ENCODE measurements at places on chromosomes 3 and 15.

DNA sequence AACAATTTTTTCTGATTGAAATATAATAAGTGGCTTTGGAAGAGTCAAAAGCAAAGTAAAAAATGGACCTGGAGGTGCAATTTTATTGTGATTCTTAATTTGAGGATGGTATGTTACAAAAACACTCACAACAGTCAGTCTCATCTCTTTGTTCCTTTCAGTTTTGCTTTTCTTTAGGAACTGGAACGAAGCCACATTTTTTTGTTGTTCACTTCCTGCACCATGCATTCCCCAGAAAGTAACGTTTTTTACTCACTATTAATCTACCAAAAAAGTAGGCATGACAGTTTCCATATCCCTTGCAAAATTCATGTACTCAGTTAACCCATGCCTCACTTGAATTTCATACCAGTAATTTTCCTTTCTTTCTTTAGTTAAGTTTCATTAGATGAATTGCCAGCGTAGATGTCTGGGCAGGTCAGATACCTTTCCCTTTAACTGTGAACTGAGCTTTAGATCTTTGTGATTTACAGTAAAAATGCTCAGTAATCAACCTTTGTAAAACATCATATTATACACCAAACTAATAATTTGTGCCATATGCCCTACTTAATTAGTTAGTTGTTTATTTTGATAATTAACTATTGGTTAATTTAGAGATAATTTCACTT, 384.3 kb downstream of the ROBO1 start:
- no peak for DNase-seq

GRCh38 chr3:3998140-3998922, 199.1 kb downstream of the LRRN1 start:
- peak; percentile 88 for DNase-seq

GRCh38 chr3:167863811-167864551, 128.5 kb downstream of the SERPINI1 start:
- DNase-seq, result peak; percentile 13

DNA sequence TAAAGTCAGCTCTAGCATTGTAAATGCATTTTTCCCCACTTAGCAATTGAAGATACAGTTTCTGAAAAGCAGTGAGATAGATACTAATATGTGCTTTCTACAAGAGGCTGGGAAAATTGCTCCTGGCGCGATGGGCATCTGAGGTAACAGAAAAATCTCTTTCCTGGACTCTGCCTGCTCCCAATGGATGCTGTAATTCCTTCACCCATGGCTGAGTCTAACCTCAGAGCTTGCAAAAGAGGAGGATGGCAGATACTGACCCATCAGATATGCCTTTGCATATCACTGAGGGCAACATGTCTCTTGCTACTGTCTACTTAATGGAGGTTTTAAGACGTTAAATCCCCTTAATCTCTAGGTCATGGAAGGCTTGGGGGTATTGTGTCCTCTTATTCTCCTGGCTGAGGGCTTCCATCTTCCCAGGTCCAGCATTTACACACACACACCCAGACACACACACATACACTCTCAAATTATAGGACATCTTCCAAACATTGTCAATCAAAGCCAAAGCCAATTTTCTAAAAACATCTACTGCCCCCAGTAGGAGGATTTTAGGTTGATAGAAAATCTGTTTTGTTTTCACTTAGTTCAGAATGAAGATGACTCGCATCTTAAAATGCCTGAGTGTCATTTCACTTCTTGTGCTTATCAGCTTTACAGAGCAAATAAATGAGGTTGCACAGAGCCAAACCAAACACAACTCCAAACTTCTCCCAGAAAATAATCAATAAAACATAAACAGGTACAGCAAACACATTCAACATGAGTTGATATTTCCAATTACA, 2.4 kb downstream of the TRPM1 start:
- peak; percentile 21 for DNase-seq

- no peak for DNase-seq
Observed at GRCh38 chr3:52880047-52880446, 17.3 kb downstream of the STIMATE start.

GRCh38 chr3:66722675-66723074, 221.9 kb upstream of the LRIG1 start:
- DNase-seq, result no peak

DNA sequence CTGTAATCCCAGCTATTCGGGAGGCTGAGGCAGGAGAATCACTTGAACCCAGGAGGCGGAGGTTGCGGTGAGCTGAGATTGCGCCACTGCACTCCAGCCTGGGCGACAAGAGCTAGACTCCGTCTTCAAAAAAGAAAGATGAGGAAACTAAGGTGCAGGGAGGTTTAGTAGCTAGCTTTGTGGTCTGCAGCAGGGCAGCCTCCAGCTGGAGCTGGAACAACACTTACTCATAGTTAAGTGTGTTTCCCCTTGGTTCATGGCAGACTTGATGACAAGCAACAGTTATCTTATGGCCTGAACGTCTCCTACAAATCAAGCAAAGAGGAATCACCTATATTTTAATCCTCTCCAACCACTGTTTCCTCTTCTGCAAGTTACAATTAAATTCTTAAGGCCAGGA, 12.6 kb downstream of the KAT2B start:
- no peak for DNase-seq

DNA sequence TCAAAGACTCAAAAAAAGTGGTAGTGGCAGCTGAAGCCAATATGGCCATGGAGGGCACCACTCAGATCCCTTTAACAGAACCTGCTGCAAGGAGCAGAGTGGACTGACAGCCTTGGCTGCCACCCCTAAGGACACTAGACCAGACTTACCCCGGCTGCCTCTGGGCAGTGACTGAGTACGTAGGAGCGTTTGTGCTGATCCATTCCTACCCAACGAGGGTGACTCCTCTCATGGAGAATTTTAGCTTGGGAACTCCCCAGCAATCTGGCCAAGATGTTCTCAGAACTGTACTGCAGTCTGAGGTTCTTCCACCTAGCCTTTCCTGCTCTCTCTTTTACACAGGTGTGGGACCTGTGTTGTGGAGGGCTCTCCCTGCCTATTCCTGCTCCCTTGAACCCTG, 22.1 kb downstream of the CLEC3B start:
- DNase-seq, result no peak

- DNase-seq, result peak; percentile 46
Observed at GRCh38 chr3:198032039-198032936, 72.3 kb downstream of the LMLN start.

GRCh38 chr3:72997421-72997961, 880 bp downstream of the PPP4R2 start:
- DNase-seq, result peak; percentile 89

GRCh38 chr15:80580536-80581260, 114.4 kb upstream of the ABHD17C start:
- DNase-seq, result no peak

- DNase-seq, result no peak
Observed at GRCh38 chr15:96184297-96184696, 146.2 kb upstream of the NR2F2 start.

- DNase-seq, result peak; percentile 93
Observed at GRCh38 chr15:73700041-73700842, 16.1 kb downstream of the CD276 start.

GRCh38 chr3:61981060-61981459, 392.3 kb downstream of the FEZF2 start:
- DNase-seq, result no peak

GRCh38 chr3:25903371-25904129, 113.7 kb downstream of the OXSM start:
- peak; percentile 14 for DNase-seq

DNA sequence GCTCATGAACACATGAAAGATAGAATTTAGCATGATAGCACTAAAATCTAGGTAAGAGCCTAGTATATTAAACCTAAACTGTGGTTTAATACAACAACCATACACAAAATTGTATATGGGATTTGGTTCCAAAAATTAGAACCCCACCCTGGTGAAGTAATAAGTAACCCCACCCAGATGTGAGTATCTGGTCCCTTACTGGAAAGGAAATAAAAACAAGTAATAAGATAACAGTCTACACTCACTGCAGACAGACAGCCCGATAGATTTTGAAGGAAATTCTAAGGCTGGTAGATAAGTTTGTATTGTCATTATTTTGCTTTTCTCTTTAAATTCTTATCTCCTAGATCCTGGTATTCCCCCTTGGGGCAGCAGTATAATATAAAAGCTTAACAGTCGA, 184.9 kb downstream of the ZBTB20 start:
- DNase-seq, result peak; percentile 25

- peak; percentile 80 for DNase-seq
Observed at GRCh38 chr3:4504340-4505261, 11.5 kb downstream of the ITPR1 start.
